ENCODE measurements at places on chromosomes 3 and 15.

GRCh38 chr15:67587331-67587730 lies 44.8 kb downstream of the MAP2K5 start:
- DNase-seq = no peak

- DNase-seq = no peak
Measured at GRCh38 chr3:31813197-31813596, 167.9 kb downstream of the OSBPL10 start.

DNA sequence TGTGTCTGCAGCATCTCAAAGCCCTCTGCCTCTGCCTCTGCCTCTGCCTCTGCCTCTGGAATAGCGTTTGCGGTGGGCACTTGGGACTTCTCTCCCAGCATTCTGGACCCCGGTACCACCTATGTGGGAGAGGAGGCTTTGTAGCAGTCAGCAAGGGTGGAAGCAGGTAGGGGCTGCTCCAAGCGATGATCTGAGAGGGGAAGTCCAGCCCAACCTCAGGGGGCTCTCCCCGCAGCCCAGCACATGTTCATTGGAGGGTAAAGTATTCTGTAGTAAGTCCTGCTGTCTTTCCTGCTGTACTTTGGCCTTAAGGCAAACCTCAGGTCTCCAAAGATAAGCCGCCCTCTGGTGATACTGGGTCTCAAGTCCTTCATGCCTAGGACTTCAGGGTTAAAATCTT lies 68.6 kb downstream of the FAM174B start:
- DNase-seq = no peak

DNA sequence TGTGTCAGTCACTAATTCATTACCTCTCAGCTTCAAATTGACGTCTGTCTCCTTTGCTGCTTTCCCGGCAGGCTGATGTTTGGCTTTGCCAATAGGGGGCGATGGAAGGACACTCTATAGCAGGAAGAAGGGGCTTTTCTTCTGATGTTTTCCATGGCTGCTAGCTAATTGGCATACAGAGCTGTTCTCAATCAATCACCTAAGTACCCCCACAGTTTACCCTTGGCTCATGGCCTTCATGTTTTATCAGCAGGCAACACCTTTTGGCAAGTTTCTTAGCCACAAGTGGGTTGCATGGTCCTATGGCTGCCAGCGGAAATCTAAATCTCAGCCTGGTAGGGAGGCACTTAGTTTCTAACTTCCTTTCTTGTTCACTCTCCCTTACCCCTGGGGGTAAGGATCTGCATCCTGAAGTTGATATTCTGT lies 45.0 kb downstream of the ESYT3 start:
- peak; percentile 10 for DNase-seq

GRCh38 chr3:136495213-136495612 lies 245.1 kb downstream of the PCCB start:
- no peak for DNase-seq

DNA sequence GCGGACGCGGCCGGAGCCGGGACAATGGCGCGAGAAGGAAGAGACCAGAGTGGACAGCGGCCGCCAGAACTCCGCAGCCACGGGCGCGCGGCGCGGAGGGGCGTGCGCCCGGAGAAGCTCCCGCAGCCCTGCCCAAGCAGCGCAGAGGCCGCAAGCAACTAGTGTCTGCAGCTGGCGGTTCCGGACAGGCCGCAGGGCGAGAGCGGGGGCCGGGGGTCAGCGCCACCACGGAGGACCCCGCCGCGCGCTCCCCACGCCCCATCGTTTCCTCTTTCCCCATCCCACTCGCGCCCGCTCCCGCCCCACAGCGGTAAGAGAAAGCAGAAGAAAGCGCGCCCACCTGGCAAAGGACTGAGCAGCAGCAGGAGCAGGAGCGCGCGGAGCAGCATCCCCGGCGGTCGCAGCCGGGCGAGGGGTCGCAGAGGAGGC lies 440 bp downstream of the PRTG start:
- no peak for DNase-seq

DNA sequence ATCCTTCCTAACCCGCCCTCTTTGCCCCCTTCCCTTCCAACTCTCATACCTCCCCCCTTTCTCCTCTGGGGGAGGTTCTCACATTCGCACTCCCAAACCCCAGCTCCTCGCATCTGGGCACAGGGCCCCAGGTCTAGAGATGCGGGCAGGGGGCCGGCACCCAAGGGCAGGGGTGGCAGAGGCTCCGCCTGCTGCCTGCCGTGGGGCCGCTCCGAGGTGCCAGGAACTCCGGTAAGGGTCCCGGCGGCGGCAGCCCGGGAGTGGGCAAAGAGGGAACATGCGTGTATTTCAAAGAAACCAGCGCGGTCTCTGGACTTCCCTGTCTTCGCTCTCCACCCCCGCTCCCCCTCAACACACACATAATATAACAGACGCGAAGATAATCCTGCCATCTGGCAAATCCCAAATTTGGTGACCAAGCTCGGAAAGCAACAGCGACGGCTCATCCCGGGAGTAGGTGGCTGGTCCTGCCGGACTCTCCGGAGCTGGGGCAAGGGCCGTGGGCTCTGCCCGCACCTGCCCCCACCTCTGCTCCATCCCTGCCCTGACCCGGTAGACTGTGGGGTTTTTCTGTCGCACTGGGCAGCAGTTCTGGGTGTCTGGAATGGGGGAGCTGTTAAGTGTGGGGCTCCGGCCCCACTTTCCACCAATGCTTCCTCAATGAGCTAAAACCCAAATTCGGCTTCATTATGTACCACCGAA lies 31.0 kb downstream of the NR2F2 start:
- DNase-seq = no peak

GRCh38 chr3:190504354-190505125 lies 9.3 kb upstream of the IL1RAP start:
- DNase-seq = no peak

DNA sequence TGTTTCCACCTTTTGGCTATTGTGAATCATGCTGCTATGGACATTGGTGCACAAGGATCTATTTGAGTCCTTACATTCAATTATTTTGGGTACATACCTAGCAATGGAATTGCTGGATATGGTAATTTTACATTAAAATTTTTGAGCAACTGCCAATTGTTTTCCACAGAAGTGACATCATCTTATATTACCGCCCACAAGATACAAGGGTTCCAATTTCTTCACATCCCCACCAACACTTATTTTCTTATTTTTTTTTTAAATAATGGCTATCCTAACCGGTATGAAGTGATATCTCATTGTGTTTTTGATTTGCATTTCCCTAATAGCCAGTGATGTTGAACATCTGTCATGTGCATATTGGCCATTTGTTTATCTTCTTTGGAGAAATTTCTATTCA lies 22.5 kb upstream of the NPTN start:
- no peak for DNase-seq

DNA sequence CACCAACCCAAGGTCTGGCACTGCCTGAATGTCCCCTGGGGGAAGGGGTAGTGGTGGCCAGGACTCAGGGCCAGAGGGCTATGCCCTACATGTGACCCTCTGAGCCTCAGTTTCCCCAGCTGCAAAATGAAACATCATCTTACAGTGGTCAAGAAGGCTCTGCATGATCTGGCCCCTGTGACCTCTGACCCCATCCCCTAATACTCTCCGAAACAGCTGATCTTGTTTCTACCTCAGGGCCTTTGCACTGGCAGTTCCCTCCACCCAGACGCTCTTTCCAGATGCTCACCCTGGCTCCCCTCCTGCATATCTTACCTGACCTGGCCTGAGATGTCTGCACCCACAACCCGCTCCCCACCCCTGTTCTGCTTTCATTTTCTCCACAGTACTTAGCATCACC lies 21.8 kb downstream of the PLXND1 start:
- DNase-seq = no peak

GRCh38 chr3:49952924-49953323 lies 13.0 kb downstream of the RBM6 start:
- DNase-seq = no peak

- DNase-seq = no peak
Measured at GRCh38 chr3:105355408-105356061, 11.2 kb upstream of the ALCAM start.

GRCh38 chr3:7038394-7038793 lies 177.5 kb downstream of the GRM7 start:
- DNase-seq = no peak

- no peak for DNase-seq
Measured at GRCh38 chr3:184766555-184767261, 45.3 kb upstream of the VPS8 start.

Data from NCI-H748 treated with DMSO at 0.1 percent for 48 hours (cell line).